AG08395 (cell line): ENCODE measurements at places on chromosomes 16 and 17.
A peak's percentile ranks its signal among the peaks of the same experiment; 100 is the strongest.

GRCh38 chr16:79786389-79786788 lies 185.9 kb upstream of the MAF start:
- DNase-seq, result no peak

GRCh38 chr16:85296859-85297660 lies 184.8 kb upstream of the CIBAR2 start:
- peak; percentile 64 for DNase-seq

GRCh38 chr16:2979669-2980226 lies 498 bp downstream of the PKMYT1 start:
- DNase-seq, result no peak

- DNase-seq, result peak; percentile 27
Observed at GRCh38 chr17:19238167-19238505, 970 bp downstream of the EPN2 start.

DNA sequence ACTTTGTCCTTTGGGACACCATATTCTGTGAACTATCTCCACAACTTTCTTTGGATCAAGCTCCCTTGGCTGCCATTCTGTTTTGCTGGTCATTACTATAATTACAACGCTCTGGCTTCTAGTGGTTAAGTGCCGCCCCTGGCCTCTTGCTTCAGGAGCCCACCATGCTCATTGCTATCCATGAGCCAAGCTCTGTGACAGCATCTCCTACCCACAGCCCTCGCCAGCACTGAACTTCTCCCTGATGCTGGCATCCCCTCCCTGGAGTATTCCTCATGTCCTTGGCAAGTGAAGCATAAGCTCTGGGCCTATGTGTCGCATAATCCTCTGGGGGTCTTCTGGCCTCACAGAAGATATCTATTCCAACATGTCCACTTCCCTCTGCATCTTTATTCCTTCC lies 60.6 kb upstream of the DHX40 start:
- no peak for DNase-seq

DNA sequence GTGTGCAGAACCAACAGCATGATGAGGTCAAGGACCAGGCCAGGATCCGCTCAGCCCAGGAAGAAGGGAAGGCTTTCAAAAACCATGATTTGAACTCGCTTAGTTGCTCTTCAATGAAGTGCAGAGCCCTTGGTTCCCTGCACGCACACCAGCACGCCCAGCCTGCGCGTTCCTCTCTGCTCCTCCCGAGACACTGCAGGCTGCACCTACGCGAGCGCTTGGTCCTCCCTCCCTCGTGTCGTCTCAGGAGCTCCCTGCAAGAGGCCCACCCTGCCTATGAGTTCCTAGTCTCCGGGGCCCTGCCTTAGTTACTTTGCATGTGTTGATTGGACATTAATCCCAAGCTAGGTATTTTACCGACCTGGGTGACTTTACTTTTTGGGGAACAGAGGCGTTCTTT lies 132.9 kb upstream of the TNRC6C start:
- DNase-seq, result no peak

DNA sequence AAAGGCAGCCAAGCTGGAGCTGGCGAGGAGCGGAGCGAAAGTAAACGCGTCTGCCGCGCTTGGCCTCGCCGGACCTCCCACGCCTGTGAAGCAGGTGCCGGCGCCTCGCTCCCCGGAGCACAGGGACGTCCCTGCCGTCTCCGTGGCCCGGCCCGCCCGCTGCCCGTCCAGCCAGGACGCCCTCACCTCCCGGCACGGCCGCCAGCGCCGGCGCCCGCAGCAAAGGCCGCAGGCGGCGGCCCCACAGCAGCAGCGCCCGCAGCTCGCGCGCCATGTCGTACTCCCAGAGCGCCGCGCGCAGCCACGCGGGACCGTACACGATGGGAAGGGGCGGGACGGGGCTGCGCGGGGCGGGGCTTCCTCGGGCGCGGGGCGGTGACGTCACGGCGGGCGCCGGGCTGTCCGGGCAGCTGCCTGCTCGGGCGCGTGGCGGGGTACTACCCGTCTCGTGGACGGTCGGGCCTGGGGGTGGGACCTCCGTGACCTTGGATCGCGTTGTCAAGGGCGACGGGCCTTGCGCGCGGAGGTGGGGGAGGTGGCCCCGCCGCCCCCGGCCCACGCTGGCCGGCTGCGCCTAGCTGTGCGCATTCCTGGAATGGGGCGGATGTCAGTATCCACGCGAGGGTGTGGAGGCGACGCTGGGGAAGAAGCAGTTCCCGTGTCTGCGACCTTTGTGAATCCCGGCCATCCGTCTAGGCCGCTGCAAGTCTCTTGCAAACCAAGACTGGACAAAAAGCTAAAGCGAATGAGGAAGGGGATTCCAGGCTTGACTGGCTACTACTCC lies at the start of gene TRAP1:
TSS of gene TRAP1 (minus strand) at position 290 of the 784 bp plus-strand sequence. CDS start at position 274, 16 bp downstream.
- DNase-seq, result peak; percentile 97
